ENCODE measurements at places on chromosomes 11 and 22.

- DNase-seq: no peak
These were observed 118.3 kb downstream of the WT1 start for GRCh38 chr11:32316858-32317642.

- no peak for DNase-seq
These were observed 197.6 kb upstream of the BLID start for GRCh38 chr11:122313581-122313980.

GRCh38 chr22:44202261-44202789 is 21.6 kb downstream of the PARVG start:
- no peak for DNase-seq

DNA sequence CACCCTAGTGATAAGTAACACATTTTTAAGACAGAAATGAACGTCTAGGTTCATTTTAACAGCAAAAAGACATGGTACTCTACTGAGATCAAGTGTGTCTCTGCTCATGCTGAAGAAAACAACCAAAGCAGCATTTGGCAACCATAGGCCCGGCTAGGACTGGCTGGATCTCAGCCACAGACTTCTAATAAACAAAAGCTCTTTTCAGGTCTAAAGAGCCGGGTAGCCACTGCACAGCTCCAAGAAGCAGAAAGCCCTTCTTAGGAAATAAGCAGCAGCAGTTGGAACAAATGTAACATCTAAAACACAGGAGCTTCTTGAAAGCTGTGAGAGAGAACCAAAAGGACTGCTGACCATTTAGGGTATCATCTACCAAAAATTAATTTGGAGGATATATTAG is 37.6 kb downstream of the PITPNB start:
- DNase-seq: no peak

- no peak for DNase-seq
These were observed 655.7 kb downstream of the METTL15 start for GRCh38 chr11:28763876-28764275.

- no peak for DNase-seq
These were observed 84.9 kb upstream of the PRR5 start for GRCh38 chr22:44616882-44617655.

DNA sequence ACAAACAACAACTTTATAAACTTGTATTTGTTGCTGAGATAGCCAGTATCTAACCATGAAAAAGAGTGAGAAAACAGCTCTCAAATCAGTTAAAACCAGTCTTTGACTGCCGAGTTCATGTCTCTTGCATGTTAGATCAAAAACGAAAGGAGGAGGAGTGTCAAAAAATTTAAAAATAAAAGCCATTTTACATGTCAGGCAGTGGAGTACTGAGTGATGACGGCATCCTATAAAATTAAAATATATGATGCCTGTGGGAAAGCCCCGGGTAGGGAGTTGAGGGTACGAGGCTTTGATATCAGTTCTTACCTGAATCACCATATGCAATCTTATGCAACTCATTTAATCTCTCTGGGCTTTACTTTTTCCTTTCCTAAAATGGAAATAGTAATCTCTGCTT is 117.3 kb downstream of the ETS1 start:
- no peak for DNase-seq

GRCh38 chr11:27282806-27283205 is 80.2 kb downstream of the CCDC34 start:
- no peak for DNase-seq

- no peak for DNase-seq
These were observed 368.6 kb downstream of the TBC1D22A start for GRCh38 chr22:47130883-47131631.

DNA sequence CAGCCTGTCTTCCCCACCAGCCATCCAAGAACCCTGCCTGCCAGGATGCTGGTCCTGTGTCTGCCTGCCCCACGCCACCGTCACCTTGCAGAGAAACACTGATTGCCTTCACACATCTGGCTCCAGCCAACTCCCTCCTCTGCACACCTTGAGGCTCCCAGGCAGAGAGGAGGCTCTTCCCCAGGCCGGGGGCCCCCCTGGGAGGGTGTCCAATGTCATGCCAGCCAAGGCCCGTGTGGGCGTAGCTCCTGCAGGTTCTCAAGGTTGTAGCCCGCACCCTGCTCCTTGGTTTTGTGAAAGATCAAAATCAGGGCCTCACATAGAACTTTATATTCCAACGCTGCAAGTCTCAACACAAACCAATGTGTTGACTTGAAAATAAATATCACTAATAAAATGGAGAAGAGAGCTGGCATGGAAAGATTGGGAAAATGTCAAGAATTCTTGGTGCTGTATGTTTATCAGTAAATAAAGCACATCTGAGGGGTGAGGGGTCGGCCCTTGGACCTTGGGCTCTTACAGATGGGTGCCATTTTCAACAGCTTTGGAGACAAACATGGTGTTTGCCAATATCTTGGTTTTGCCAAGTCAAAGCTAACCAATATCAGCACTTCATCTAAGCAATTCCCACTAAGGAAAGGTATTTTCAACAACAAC is 6.7 kb upstream of the PPARA start:
- no peak for DNase-seq

DNA sequence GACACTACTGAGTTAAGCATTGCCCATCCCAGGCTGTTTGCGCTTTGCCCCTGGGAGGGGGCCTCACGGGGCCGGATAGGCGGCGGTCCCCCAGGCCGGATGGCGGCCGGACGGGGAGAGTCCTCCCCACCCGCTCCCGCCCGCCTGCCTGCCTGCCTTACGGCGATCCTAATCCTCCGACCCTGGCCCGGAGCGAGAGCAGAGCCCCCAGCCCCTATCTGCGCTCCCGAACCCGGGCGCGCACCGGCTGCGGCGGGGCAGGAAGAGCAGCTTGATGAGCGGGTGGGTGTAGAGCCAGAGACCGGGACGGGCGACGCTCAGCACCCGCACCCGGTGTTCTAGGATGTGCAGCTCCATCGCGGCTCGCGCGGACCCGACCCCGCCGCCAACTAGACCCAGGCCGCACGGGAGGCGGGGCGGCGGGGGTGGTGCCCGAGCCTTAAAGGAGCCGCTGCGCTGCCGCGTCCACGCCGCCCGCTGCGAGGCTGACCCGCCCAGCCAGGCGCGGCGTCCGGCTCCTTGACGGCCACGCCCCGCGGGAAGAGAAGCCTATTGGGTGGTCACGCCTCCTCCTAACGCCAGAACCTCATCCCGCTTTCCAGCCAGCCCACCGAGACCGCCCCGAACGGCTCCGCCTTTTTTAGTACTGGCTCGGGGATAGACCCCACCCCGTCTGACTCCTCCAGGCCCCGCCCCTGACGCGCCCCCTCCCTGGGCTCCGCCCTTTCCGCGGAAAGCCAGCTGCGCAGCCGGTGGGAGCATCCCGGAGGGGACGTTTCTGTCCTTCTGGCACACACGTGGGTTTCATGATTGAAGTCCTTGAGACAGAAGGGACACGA is at the start of gene CASTOR1:
Gene CASTOR1 (minus strand): TSS at position 365 of the 839 bp plus-strand sequence. CDS start 8 bp downstream, at position 357.
- DNase-seq: peak; percentile 91

GRCh38 chr22:27088026-27088425 is 430.6 kb downstream of the MIAT start:
- DNase-seq: no peak

DNA sequence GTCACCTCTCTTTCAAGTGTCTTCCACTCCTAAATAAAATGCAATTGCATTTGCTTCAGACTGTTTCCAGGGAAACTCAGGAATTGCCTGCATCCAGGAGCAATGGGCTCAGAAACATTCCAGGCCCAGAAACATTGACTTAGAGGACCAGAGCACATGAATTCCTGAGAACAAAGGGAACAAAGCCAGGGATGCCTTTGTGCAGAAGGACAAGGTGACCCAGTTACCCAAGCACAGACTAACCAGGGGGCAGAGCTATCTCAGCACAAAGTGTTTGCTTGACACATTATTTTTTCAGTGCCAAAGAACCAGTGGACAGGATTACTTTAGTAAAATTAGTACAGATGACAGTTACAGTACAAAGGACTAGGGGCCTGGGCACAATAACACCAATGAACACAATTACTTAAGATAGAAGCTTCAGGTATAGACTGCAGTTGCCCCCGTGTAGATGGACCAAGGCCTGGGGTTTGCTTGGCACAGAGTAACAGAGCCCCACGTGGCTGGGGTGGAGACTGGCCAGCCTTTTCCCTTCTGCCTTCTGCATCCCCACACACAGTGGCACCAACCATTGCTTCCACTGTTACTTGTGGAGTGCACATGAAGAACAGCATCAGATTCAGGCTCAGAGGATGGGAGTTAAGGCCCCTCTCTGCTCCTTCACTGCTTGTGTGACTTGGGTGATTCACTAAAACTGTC is 500.8 kb downstream of the INSC start:
- DNase-seq: no peak

- no peak for DNase-seq
These were observed 1402.6 kb downstream of the BRD1 start for GRCh38 chr22:48425091-48425506.

- DNase-seq: no peak
These were observed 6.3 kb downstream of the OPCML start for GRCh38 chr11:133525976-133526375.

- DNase-seq: no peak
These were observed 17.1 kb upstream of the BDNF start for GRCh38 chr11:27717377-27717776.

GRCh38 chr11:47359586-47359985 is 7.1 kb upstream of the MYBPC3 start:
- no peak for DNase-seq

- no peak for DNase-seq
These were observed 27.6 kb downstream of the ADORA2A start for GRCh38 chr22:24455039-24455438.

- no peak for DNase-seq
These were observed 723 bp downstream of the CCDC89 start for GRCh38 chr11:85685125-85685819.

DNA sequence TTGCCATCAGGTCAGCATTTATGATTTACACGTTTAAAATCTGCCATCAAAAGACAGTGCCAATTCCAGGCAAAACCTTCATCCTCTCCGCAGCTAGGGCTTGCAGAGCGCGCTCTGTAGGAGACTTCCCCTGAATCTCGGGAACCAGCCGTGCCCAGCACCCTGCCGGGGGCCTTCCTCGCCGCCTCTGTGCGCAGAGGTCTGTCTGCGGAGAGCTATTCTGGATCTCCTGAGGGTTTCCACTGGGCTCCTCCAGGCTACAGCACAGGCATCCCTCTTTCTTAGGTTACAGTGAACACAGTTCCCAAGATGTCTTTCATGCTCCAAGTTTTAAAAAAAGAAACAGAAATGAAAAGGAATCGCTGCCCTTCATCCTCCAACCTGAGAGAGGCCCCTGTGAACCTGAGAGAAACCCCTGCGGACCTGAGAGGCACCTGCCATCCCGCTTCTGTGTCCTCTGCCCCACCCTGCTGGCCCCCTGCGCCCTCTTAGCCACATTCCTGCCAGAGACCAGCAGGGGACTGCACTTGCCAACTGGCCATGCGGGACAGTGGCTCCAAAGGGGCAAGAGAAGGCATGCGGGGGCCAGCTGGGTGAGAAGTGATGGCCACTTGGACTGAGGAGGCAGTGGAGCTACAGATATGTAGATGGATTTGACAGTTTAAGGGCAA is 16.1 kb downstream of the TP53AIP1 start:
- no peak for DNase-seq

DNA sequence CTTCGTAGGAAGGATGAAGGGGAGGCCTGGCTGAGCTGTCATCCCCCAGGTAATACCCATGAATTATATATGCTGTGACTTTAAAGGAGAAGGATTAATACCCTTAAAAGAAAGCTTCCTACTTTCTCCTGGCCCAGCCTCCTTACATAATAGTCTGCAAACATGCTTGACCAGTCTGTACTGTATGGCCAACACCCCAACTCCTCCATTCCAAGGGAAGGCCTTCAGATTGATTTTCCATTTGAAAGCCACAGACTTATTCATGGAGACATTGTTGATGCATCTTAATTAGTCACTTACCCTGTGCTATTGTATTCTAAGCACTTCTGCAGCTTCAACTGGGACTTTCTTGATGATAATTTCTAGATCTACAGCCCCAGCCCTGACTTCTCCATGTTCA is 2.0 kb downstream of the PAAF1 start:
- DNase-seq: no peak

GRCh38 chr22:22111267-22111751 is 128.7 kb upstream of the TOP3B start:
- DNase-seq: no peak

GRCh38 chr22:49577168-49578060 is 250.3 kb downstream of the BRD1 start:
- no peak for DNase-seq

GRCh38 chr22:48182031-48182430 is 1419.6 kb downstream of the TBC1D22A start:
- DNase-seq: no peak

GRCh38 chr22:23305922-23306374 is 125.6 kb downstream of the BCR start:
- no peak for DNase-seq

GRCh38 chr11:131511794-131512193 is 141.4 kb downstream of the NTM start:
- DNase-seq: peak; percentile 50

GRCh38 chr11:76783896-76784813 is 999 bp downstream of the TSKU start:
- DNase-seq: peak; percentile 80

DNA sequence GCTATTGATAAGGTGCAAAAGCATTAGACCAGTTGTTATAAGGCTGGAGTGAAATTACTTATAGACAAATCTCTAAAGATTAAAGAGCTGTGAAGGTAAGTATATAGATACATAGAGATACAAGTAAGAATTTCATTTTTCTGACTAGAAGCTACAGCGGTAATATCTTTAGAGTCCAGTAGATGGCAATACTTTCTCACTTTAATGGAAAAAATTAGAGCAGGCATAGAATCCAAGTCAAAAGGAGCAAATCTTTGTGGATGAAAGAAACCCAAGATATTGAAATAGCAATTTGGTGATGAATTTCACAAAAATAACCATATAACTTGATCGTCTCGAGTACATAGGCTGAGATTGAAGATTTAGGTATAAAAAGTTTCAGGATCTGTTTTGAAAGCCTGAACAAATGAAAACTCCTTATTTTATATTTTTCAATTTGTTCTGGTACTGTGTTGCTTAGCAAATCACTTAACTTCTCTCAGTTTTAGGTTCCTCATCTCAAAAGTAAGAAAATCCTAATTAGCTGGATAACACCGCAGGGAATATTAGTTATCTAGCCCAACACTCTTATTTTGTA is 81.9 kb downstream of the UVRAG start:
- no peak for DNase-seq

GRCh38 chr22:35821654-35822053 is 104.0 kb downstream of the APOL5 start:
- DNase-seq: no peak

GRCh38 chr11:4459500-4459899 is 10.4 kb downstream of the OR52K2 start:
- no peak for DNase-seq

GRCh38 chr11:12543596-12544415 is 130.4 kb upstream of the TEAD1 start:
- no peak for DNase-seq

DNA sequence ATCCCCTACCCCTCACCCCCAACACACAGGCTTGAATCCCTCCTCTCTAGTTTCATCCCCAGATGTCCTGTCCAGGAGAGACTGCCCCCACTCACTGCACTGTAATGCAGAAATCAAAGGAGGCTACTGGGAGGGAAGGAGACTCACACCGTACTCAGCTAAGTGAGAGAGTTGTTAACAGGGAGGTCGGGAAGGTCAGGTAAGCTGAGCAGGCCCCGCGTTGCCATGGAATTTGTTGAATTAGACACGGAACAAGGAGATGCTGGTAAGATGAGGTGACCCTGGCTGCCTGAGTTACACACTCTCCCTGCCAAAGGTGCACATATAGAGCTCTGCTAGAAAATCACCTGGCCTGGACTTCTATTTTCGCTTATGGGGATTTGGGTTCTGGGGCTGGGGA is 197.9 kb downstream of the NXPE2 start:
- no peak for DNase-seq

Data from iPS DF 19.7 (cell line).